ENCODE measurements at places on chromosomes 7 and 10.

DNA sequence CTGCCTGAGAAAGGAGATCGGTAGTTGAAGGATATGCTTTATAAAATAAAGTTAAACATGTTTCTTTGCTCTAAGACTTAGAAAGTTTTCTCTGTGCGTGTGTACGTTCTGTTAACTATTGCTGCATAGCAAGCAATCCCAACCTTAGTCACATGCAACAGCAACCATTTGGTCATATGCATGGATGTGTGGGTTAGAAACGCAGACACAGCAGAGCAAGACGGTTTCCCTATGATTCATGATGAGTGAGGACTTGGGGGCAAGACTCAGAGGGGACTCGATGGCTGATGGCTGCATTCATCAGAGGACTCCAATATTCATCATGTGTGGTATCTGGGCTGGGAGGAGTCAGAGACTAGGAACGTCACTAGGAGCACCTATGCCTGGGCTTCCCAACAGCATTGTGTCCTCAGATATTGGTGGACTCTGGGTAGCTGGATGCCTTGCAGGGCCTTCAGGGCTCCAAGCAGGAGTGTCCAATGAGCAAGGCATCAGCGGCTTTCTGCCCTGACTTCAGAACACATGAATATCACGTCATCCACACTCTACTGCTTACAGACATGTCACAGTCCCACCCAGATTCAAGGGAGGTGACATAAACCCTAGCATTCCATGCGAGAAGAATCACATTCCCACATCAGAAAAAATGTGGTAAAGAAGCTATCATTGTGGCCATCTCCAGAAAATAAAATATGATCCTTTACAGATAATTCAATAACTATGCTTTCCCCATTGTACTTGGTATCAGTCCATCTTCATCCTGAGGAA lies 731.2 kb downstream of the TNS3 start:
- DNase-seq = no peak

GRCh38 chr10:24596217-24596930 lies 127.3 kb downstream of the ARHGAP21 start:
- no peak for DNase-seq

DNA sequence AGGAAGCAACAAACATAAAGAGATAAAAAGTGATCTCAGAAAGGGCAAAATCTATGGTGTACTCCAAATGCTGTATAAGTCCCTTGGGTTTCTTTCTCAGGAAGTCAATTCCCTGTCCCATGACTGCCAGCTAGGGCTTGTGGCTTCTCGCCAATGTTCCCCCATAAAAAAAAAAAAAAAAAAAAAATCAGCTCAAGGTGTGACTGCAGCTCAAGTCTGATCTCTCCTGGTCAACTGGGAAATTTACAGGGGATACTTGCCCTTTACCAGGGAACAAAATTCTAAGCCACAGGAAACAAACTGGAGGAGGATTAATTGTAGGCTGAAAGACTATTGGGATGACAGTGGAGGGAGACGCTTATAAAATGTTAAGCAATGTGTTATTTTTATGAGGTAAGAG lies 76.0 kb downstream of the PCGF5 start:
- DNase-seq = no peak

- no peak for DNase-seq
Observed at GRCh38 chr7:49522111-49522510, 251.3 kb upstream of the VWC2 start.
